ENCODE measurements at places on chromosomes 5 and 9.
A peak's percentile ranks its signal among the peaks of the same experiment; 100 is the strongest.

DNA sequence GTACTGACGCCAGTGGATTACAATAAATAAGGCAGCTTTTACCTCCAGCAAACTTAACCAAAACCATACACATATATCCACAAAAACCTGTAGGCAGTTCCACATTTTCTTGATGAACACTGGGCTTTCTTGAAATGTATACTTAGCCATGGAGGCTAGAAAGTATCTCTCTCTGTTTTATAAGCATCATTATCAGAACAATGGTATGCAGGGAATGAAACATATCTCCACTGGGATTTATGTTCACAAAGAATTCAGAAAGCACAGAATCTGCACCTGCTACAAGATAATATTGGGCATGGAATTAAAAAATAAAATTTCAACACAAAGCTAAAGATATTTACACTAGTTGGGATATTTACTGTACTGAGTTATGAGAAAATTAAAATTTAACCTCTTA, 126.1 kb upstream of the RASA1 start:
- no peak for DNase-seq

GRCh38 chr5:179530069-179530998, 20.0 kb upstream of the RUFY1 start:
- peak; percentile 57 for DNase-seq

DNA sequence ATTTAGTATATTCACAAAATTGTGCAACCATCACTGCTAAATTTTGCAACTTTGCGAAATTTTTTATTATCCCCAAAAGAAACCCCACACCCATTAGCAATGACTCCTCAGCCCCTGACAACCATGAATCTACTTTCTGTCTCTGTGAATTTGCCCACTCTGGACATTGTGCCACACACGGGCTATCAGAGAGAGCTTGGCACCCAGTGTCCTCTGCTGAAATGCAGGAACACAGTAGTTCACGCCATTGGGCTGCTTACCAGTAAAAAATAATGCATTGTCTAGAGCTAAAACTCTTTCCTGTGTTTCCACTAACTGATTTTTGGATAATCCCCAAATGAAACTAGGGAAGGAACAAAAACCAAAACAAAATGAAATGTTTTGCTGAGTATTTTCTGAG, 60.0 kb downstream of the HRH2 start:
- DNase-seq, result no peak

- DNase-seq, result no peak
Observed at GRCh38 chr9:27474305-27474704, 49.8 kb upstream of the IFNK start.

DNA sequence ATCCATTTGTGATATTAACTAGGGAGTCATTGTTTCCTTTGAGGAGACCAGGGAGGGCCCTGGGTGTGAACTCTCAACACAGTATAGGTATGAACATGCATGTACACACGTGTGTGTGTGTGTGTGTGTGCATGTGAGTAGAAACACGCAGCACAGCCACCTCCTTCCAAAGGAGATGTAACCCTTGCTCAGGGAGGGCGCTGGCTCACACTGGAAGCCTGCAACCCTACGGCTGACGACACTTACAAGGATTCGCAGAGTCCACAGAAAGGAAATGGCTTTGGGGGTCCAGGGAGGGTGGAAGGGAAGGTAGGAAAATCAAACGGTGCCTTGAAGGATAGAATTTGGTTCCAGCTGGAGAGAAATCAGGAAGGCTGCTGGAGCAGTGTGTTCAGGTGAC, 21.9 kb downstream of the TRIP13 start:
- no peak for DNase-seq

- no peak for DNase-seq
Observed at GRCh38 chr5:78569441-78569840, 79.1 kb downstream of the LHFPL2 start.

GRCh38 chr5:109805472-109805871, 115.7 kb downstream of the MAN2A1 start:
- DNase-seq, result no peak

DNA sequence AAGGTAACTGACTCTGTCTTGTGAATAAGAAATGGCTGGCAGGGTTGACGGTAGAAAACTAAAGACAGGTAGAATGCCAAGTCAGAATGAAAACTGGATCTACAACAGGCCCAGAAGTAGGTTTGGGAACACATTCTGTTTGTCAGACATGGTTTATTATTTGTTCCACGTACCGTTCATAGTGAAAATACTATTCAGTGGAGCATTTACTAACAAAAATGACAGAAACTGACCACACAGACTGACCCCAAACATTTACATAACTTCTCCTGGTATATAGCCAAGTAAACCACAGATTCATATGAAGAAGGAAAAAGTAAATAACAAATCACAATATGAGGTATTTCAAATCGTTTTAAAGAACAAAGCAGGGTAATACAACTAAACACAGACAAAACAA, 73.7 kb downstream of the SLC38A9 start:
- no peak for DNase-seq

DNA sequence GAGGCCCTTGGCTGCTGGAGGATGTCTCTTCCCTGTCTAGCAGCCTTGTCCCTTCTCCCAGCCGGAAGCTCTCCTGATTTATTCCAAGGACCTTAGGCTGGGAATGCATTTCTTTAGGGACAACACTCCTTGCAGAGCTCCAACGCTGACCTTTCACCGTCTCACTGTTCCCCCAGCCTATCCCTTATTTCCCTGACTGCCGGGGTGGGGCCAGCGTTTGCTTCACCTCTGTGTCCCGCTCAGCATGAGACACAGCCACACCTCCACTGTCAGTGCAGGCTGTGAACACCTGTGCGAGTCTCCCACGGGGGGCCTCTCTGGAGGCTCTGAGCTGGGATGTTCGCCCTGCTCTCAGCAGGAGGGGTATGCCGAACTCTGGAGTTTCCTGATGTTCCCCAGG, 106.2 kb upstream of the FCN2 start:
- no peak for DNase-seq

GRCh38 chr9:70484232-70485130, 70.0 kb upstream of the KLF9 start:
- peak; percentile 20 for DNase-seq

- no peak for DNase-seq
Observed at GRCh38 chr9:36897019-36897418, 137.0 kb downstream of the PAX5 start.

- no peak for DNase-seq
Observed at GRCh38 chr5:143812085-143812705, at the start of gene HMHB1. TSS of gene HMHB1 (plus strand) at chr5:143812161.

- DNase-seq, result peak; percentile 53
Observed at GRCh38 chr9:111483439-111483857, 735 bp downstream of the ECPAS start.

DNA sequence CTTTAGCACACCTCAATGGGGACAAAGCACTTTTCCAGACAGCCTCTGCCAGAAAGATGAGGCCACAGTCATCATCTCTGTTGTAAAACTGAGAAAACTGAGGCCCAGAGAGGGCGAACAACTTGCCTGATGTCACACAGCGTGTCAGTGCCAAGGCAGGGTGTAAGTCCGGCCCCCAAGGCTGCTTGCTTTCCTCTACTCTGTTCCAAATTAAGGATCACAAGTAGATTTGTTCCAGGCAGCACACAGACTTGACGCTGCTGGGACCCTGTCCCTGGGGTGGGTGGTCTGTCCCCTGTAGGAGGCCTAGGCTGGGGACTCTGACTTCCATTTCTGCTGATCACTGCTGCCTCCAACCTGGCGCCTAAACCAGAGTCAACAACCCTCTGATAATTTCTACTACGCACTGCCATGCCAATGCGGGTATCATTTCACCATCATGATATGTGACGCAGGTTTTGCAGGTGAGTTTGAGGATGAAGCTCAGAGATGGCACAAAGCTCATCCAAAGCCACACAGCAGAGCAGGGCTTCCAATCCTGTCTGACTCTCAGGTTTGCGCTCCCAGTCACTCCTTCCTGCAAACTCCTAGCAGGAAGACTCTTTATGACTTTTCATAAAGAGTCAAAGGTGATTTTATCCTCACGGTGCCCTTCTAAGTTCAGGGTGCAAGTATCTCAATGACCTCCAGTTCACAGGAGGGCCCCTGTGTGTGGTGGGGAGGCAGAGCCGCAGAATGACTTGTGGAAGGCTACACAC, 13.5 kb upstream of the RALGDS start:
- no peak for DNase-seq

DNA sequence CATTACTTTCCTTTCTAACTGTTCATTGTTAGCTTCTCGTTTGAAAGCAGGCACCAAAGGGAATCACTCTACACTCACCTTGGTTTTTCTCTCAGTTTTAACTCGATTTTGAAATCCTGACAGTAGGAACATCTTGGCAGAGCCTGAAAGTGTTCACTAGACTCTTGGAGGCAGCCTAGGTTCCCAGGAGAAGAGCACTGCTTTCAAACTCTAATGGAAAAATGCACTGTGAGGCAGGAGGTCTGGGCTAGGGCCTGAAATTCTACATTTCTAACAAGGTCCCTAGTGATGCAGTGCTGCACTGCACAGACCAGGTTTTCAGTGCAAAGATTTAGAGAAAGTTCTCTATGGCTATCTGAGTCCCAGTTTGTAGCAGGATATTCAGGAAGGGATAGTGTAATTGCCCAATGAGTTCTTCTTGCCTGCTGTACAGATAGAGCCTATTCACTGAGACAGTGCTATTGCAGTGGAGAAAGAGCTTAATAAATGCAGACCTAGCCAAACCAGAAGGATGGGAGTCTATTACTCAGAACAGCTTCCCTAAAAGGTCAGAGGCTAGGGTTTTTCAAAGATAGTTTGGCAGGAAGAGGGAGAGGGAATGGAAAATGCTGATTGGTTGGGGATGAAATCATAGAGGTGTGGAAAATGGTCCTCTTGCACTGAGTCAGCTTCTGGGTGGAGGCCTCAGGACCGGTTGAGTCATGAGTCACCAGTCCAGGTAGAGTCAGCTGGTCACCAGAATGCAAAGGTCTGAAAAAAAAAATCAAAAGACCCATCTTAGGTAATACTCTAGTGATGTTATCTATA, 153.9 kb downstream of the GPBP1 start:
- no peak for DNase-seq

GRCh38 chr5:95862671-95863382, 40.3 kb upstream of the GLRX start:
- no peak for DNase-seq

DNA sequence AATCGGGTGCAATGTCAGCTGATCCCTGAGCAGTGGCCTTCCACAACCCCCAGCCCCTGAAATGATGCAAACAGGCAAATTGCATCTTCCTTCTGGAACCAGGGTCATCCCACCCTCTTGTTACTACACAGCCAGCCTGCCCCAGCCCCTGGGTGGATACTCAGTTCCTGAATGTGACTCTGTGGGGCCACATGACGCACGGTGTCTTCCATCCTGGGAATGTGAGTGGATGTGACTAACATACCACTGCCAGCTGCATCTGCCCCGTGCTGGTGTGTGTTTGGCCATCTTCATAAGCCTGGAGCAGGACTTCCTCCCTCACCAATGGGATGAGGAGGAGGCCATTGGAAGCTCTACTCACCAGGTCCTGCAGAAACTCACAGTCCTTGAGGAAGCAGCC, 257.9 kb upstream of the ADAMTS16 start:
- DNase-seq, result no peak

GRCh38 chr5:56648460-56649034, 166.8 kb upstream of the MAP3K1 start:
- DNase-seq, result no peak

DNA sequence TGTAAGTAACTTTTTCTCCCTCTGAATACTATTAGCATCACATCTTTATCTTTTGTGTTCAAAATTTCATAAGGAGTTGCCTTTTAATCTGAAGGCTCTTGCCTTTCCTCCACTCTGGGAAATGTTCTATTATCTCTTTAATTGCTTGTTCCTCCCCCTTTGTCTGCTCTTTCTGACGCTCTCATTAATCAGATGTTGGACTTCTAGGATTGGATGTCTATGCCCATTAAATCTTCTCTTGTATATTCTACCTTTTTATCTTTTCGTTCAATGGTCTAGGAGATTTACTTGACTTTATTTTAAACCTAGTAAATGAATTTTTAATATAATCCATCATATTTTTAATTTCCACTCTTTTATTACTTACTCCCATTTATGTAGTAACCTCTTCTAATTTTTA, 76.7 kb downstream of the MARCHF3 start:
- DNase-seq, result no peak

DNA sequence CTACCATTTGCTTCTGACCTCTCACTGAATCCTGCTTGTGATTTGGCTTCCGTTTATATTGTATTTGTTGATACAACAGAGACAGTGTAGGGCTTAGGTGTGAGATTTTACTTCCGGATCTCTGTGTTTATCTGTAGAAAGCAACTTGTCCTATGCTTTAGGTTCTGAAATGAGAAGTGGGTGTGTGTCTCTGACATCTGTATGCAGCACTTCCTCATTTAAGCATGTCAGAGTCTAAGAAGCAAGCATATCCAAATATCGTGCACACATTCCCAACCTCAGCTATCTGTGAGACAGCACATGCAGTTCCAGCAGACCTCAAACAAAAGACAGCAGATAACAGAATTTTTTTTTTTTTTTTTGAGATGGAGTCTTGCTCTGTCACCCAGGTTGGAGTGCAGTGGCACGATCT, 16.3 kb downstream of the KLF9 start:
- no peak for DNase-seq

GRCh38 chr9:33177086-33177485, 9.9 kb upstream of the B4GALT1 start:
- no peak for DNase-seq

- peak; percentile 32 for DNase-seq
Observed at GRCh38 chr5:100904259-100904861, 1.3 kb upstream of the ST8SIA4 start.

DNA sequence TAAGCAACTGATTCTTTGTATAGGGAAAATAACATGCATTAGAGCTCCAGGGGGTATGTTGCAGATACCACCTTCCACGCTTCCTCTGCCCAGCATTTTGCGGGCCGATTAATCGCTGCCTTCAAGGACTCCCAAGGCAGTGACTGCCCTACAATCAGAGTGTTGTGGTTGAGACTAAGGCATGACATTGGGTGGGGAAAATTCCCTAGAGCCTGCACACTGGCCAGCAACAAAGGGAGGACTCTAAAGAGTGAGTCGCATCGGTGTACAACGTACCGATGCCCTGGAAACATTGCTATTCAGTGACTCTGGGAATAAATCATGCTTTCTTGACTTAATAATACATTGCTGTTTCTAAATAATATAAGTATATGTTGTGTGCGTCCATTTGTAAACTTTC, 119.7 kb downstream of the ZNF462 start:
- no peak for DNase-seq

GRCh38 chr9:108300306-108301287, 555.2 kb downstream of the ACTL7B start:
- DNase-seq, result no peak

GRCh38 chr9:111065414-111065813, 27.1 kb upstream of the LPAR1 start:
- no peak for DNase-seq

- no peak for DNase-seq
Observed at GRCh38 chr5:175862131-175863012, 9.0 kb upstream of the CPLX2 start.

- no peak for DNase-seq
Observed at GRCh38 chr9:76676857-76677256, 87.4 kb upstream of the PCA3 start.

GRCh38 chr5:138663561-138663960, 88.4 kb upstream of the HSPA9 start:
- DNase-seq, result no peak

DNA sequence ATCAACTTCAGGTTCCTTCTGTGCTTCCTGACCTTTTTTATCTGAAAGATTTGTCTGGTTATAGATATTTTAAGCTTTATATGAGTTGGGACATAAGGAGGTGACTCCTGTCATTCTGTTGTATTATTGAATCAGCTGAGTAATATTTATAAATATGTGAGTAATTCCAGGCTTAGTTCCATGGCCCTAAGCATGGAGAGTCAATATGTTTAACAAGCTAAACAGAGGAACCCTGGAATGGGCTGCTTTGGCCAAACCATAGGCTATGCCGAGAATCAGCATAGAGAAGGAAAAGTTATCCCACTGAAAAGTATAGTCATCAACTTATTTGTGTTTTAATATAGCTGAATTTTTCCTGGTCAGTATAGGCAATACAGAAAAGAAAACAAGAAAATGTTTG, 7.2 kb upstream of the EIF4EBP3 start:
- DNase-seq, result no peak
